ENCODE measurements at places on chromosomes 12 and 14. TPM values are rescaled to one million over a fixed set of nuclear protein-coding genes. Genes with fewer than 3 reads are reported as not detected.

DNA sequence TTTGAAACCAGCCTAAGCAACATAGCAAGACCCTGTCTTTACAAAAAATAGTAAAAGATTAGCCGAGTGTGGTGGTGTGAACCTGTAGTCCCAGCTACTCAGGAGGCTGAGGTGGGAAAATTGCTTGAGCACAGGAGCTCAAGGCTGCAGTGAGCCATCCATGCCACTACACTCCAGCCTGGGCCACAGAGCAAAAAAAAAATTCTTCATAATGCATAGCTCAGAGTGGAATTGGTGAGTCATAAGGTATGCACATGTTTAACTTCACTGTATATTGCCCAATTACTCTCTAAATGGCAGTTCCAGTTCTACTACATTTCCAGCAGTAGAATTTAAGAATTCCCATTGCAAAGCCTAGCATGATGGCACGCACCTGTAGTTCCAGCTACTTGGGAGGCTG lies 26.8 kb upstream of the CLIP1 start:
- H3K36me3 ChIP-seq: no peaks in the 10 kb centered on the region
- no peak for DNase-seq
- H3K4me1 ChIP-seq: no peaks in the 10 kb centered on the region

DAO gene
- 0.17 TPM for polyA plus RNA-seq

GALNT8 gene
- polyA plus RNA-seq: 4.8 TPM

DNA sequence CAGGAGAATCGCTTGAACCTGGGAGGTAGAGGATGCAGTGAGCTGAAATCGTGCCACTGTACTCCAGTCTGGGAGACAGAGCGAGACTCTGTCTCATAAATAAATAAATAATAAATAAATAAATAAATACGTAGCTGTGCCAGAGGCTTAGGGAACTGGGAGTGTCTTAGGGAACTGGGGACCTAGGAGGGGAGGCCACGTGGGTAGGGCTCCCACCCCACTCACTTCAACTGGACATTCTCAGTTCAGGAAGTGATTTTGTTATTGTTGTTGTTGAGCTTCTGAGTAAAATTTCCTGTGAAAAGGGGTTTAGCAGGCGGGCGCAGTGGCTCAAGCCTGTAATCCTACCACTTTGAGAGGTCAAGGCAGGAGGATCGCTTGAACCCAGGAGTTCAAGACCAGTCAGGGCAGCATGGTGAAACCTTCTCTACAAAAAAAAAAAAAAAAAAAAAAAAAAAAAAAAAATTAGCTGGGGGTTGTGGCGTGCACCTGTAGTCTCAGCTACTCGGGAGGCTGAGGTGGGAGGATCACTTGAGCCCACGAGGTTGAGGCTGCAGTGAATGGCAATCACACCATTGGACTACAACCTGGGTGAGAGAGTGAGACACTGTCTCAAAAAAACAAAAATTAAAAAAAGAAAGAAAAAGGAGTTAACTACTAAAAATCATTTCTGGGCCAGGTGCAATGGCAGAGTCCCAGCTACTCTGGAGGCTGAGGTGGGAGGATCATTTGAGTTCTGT lies 19.0 kb upstream of the ANKRD9 start:
- H3K27ac ChIP-seq: no peak overlapping the region

DNA sequence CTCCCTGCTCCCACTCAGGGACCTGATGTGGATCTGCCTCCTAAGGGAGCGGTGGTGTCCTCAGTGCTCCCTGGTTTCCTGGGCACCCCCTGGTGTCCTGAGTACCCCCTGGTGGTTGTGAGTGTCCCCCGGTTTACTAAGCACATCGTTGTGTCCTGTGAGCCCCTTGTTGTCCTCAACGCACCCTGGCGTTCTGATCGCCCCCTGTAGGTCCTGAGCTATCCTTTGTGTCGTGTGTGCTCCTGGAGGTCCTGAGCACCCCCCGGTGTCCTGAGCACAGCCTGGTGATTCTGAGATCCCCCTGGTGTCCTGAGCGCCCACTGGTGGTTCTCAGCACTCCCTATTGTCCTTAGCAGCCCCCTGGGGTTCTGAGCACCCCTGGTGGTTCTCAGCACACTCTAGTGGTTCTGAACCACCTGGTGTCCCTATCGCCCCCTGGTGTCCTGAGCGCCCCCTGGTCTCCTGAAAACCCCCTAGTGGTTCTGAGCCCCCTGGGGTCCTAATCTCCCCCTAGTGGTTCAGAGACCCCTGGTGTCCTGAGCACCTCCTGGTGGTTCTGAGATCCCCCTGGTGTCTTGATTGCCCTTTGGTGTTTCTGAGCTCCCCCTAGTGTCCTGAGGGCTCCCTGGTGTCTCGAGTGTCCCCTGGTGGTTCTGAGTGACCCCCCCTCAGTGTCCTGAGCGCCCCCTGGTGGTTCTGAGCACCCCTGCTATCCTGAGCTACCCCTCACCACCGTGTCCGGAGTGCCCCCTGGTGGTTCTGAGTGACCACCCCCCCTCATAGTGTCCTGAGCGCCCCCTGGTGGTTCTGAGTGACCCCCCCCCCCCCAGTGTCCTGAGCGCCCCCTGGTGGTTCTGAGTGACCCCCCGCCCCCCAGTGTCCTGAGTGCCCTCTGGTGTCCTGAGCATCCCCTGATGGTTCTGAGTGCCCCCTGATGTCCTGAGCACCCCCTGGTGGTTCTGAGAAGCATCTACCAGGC lies 615.1 kb downstream of the TMEM121 start:
- DNase-seq: no peak
- H3K4me3 ChIP-seq: no peak overlapping the region
- no peak overlapping the region for H3K27ac ChIP-seq
- H3K36me3 ChIP-seq: no peaks in the 10 kb centered on the region

- no peak overlapping the region for H3K27ac ChIP-seq
- peak; percentile 42 for DNase-seq
- peak overlapping the region; percentile 62 for H3K4me3 ChIP-seq
- peaks cover 7% of the 10 kb centered on the region for H3K36me3 ChIP-seq
- no peaks in the 10 kb centered on the region for H3K27me3 ChIP-seq
- H3K4me1 ChIP-seq: peaks cover 15% of the 10 kb centered on the region
These were observed 633 bp downstream of the STX2 start for GRCh38 chr12:130838284-130838950.

DNA sequence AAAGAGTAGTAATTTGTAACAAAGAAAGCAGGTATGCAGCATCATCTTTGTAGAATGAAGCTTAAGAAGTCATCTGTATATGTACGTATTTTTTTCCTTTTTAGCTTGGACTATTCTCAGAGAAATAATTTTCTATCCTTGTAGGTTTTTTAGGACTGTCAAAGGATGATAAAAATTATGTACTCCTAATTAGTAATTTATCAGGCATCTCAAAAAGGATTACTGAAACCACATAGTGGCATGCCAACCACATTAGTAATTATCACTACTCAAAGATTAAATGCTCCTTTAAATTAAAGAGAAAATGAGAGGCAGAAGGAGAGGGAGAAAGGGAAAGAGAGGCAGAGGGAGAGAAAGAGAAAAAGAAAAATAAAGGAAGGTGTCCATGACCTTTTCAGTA lies 17.3 kb downstream of the TTC8 start:
- no peaks in the 10 kb centered on the region for H3K36me3 ChIP-seq
- H3K4me1 ChIP-seq: no peaks in the 10 kb centered on the region
- no peak overlapping the region for H3K27ac ChIP-seq
- H3K4me3 ChIP-seq: no peak overlapping the region

DNA sequence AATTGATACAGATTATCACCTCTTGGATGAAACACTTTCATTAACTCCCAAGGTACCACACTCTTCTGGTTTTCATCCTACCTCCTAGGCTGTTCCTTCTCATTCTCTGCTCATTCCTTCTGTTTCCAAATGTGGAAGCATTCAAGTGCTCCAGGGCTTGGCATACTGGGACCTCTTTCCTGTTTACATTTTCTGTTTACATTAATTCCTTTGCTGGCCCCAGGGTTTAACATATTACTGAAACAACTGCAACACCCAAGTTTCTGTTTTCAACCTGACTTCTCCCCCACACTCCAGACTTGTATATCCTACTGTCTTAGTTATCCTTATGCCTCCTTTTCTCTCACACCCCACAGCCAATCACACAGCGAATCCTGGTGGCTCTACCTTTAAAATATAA lies 386.3 kb upstream of the GARIN6 start:
- no peaks in the 10 kb centered on the region for H3K27me3 ChIP-seq
- peaks cover 8% of the 10 kb centered on the region for H3K4me1 ChIP-seq
- H3K4me3 ChIP-seq: no peak overlapping the region
- DNase-seq: no peak

GRCh38 chr12:10529603-10530002 lies 23.9 kb downstream of the EIF2S3B start:
- H3K27me3 ChIP-seq: no peaks in the 10 kb centered on the region
- H3K4me1 ChIP-seq: no peaks in the 10 kb centered on the region
- no peak for DNase-seq
- H3K36me3 ChIP-seq: no peaks in the 10 kb centered on the region

GRCh38 chr12:68530299-68530698 lies 80.4 kb upstream of the RAP1B start:
- H3K4me3 ChIP-seq: no peak overlapping the region
- H3K27ac ChIP-seq: no peak overlapping the region
- DNase-seq: no peak
- H3K4me1 ChIP-seq: no peaks in the 10 kb centered on the region

TAS2R43 gene
- not detected for polyA plus RNA-seq

DNA sequence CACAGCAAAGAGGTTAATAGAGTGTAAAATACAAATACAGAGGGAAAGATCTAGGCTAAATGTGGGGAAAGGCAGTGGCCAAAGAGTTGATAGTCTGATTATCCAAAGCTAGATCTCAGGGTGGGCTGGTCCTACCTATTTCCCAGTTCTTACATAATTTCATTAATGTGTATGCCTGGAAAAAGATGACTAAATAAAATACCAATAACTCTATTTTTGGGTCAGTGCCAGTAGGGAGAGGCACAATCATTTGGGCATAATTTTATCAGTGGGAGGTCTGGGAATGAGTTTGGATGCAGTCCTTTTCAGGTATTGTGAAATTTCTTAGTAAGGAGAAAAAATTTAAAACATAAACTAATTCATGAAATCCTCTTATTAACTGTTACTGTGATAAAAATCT lies 30.6 kb upstream of the CLEC14A start:
- no peak for DNase-seq
- no peak overlapping the region for H3K27ac ChIP-seq
- H3K4me3 ChIP-seq: no peak overlapping the region
- H3K36me3 ChIP-seq: no peaks in the 10 kb centered on the region

KCNK10 gene
- not detected for polyA plus RNA-seq

RFX4 gene
- 0.04 TPM for polyA plus RNA-seq

- DNase-seq: no peak
- H3K27me3 ChIP-seq: peaks cover 4% of the 10 kb centered on the region
- no peaks in the 10 kb centered on the region for H3K36me3 ChIP-seq
- H3K4me3 ChIP-seq: no peak overlapping the region
- peaks cover 14% of the 10 kb centered on the region for H3K4me1 ChIP-seq
These were observed 212.6 kb downstream of the TTC8 start for GRCh38 chr14:89037065-89037464.

PTPN11 gene
- 51.8 TPM for polyA plus RNA-seq

DNA sequence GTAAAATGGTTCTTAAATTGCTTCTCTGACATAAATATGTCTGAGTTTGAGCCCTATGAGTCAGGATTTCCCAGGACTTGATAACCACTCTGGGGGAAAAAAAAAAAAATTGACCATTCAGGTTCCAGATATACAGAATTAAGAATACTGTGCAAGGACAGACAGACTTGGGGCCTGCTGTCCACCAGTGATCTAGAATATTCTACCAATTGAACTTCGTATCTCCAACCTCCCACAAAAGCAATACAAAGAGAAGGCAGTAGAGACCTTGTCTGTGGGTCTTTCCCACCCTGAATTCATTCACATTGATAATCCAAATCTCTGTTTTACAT lies 4.1 kb downstream of the SINHCAF start:
- no peak overlapping the region for H3K4me3 ChIP-seq
- H3K4me1 ChIP-seq: peaks cover 14% of the 10 kb centered on the region
- peaks cover 6% of the 10 kb centered on the region for H3K27me3 ChIP-seq
- DNase-seq: no peak

DNA sequence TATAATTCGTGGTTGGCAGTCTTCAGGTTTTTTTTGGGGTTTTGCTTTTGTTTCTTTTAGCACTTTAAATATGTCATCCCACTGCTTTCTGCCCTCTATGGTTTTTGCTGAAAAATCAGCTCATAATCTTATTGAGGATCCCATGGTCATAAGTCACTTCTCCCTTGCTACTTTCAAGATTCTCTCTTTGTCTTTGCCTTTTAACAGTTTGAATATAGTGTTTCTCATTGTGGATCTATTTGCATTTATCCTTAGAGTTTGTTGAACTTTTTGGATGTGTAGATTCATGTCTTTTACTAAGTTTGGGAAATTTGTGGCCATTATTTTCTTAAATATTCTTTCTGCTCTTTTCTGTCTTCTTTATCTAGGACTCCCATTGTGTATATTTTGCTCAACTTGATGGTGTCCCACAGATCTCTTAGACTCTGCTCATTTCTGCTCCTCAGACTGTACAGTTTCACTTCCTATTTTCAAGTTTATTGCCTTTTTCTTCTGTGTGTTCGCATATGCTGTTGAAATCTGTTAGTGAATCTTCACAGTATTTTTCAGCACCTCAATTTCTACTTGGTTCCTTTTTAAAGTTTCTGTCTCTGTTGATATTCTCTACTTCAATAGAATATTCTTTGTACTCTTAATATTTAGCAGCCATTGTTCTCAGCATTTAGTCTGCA lies 70.8 kb downstream of the WNK1 start:
- peaks cover 4% of the 10 kb centered on the region for H3K36me3 ChIP-seq
- peak; percentile 38 for DNase-seq
- no peak overlapping the region for H3K27ac ChIP-seq
- H3K4me3 ChIP-seq: no peak overlapping the region
- H3K4me1 ChIP-seq: no peaks in the 10 kb centered on the region
- no peaks in the 10 kb centered on the region for H3K27me3 ChIP-seq

GRCh38 chr12:112985642-112986290 lies 7.4 kb downstream of the OAS2 start:
- no peaks in the 10 kb centered on the region for H3K4me1 ChIP-seq
- no peaks in the 10 kb centered on the region for H3K27me3 ChIP-seq
- no peak for DNase-seq
- no peak overlapping the region for H3K27ac ChIP-seq
- peaks cover 6% of the 10 kb centered on the region for H3K36me3 ChIP-seq
- H3K4me3 ChIP-seq: no peak overlapping the region

DNA sequence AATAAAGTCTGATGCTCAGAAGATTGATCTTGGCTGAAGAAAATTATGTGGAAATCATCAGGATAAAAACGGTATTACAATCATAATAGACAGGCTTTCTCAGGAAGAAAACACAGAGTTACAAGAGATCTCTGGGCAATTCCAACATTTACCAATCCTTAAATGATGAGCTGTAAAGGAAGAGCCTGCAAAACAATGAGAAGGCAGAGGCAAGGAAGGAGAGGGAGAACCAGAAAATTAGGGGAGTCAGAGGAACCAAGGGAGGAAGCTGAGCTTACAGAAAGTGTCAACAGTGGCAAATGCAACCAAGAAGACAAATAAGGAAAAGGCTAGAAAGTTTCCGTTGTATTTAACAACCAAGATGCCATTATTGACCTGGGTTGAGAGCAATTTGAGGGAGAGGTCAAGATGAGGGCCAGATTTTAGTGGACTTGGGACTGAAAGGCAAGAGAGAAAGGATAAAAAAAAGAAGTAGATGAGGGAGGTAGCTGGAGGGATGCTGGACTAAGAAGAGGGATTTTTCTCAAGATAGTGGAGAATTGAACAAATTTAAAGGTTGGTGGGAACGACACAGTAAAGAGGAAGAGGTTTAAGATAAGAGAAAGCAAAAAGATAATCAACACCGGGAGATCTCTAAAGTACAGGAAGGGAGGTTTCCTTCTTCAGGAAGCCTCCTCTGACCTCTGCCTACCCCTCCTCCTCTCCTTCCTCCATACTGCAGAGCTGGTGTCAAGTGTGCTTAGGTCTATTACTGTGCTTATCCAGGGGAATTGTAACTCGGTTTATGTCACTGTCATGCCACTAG lies 116.9 kb downstream of the DUSP6 start:
- DNase-seq: no peak
- no peaks in the 10 kb centered on the region for H3K27me3 ChIP-seq
- H3K36me3 ChIP-seq: no peaks in the 10 kb centered on the region
- H3K4me1 ChIP-seq: peaks cover 2% of the 10 kb centered on the region
- H3K4me3 ChIP-seq: no peak overlapping the region
